ENCODE measurements at places on chromosomes 5 and 9. TPM values are rescaled to one million over a fixed set of nuclear protein-coding genes. Genes with fewer than 3 reads are reported as not detected.

Gene ELOVL7
- not detected for total RNA-seq

DNA sequence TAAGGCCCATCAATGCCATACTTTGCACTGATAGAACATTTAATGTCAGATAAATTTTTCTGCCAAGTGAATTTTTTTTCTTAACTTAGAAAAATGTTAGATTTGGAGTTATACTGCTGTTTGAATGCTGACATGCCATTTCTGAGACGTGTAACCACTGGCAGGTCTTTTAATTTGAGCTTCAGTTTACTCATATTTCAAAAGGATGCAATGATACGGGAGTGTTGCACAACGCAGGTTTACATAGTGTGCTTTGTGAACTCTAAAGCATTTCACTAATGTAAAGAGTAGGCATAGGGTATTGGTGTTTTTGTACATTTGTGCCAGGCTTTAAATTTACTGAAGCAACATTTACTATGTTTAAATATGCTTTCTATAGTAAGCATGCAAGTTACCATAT is 4.2 kb downstream of the ZBTB43 start:
- DNase-seq, result peak; percentile 24

- DNase-seq, result no peak
Observed at GRCh38 chr5:25027061-25027460, 382.3 kb upstream of the CDH10 start.

- DNase-seq, result no peak
Observed at GRCh38 chr5:118185018-118185417, 803.3 kb downstream of the DTWD2 start.

DNA sequence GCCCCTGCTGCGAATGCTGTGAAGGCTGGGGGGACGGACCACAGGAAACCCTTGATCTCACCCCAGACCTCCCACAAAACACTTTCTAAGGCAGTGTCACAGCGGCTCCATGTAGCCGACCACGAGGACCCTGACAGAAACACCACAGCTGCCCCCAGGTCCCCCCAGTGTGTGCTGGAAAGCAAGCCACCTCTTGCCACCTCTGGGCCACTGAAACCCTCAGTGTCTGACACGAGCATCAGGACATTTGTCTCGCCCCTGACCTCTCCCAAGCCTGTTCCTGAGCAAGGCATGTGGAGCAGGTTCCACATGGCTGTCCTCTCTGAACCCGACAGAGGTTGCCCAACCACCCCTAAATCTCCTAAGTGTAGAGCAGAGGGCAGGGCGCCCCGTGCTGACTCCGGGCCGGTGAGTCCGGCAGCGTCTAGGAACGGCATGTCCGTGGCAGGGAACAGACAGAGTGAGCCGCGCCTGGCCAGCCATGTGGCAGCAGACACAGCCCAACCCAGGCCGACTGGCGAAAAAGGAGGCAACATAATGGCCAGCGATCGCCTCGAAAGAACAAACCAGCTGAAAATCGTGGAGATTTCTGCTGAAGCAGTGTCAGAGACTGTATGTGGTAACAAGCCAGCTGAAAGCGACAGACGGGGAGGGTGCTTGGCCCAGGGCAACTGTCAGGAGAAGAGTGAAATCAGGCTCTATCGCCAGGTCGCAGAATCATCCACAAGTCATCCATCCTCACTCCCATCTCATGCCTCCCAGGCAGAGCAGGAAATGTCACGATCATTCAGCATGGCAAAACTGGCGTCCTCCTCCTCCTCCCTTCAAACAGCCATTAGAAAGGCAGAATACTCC is 84.7 kb downstream of the GOLPH3 start:
- no peak for DNase-seq

- no peak for DNase-seq
Observed at GRCh38 chr5:10578293-10578665, 14.4 kb downstream of the ANKRD33B start.

GRCh38 chr5:33696411-33696810 is 195.4 kb downstream of the ADAMTS12 start:
- DNase-seq, result no peak

DNA sequence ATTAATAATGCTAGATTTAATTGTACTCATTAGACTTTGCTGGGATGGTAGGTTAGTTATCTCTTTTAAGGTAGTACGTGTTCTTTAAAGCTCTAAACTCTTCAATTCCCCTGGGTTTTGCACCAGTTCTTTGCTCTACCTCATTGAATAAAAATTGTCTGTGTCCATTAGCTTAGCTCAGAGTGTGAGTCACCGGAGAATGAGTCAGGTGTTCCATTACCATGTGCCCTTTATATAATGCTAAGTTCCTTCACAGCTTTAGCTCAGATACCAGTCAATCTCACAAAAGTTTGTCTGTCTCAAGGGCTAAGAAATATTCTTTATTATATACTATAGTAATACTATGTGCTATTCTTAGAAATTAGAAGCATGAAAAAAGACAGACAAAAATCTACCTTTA is 339.4 kb downstream of the PRELID2 start:
- DNase-seq, result peak; percentile 93

Gene HAND1
- total RNA-seq, result not detected

Measured in LHCN-M2 (cell line).